ENCODE measurements at places on chromosomes 2 and 18.

DNA sequence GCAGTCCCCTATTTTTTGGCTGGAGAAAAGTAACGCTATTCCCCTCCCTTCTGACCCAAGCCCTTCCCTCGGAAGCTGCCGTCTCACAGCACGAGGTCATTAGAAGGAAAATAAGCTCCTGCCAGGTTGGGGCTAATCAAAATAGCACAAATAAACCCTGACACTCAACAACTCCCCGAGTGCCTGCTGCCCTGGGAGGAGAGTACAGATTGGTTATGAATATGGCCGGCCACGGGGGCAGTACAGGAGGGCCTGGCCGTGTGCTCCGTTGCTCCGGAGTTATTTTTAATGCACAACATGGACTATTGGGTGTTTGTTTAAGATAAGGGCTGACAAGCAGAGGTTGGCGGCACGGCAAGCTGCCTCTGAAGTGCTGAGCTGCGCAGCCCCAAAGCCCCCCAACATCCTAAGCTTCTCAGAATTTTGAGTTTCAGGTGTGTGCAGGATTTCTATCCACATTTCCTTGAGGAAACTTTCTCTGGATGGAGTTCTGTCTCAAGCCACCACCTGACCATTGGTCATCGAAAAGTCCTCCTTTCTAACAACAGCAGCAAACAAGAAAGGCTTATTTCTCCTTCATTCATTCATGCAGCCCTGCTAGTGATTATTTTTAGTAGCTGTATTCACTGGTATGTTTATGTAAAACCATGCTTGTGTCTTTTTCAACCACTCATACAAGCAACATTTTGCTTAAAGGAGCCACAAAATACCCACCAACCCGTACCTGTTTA lies 58.7 kb downstream of the PAX3 start:
- no peak for DNase-seq

DNA sequence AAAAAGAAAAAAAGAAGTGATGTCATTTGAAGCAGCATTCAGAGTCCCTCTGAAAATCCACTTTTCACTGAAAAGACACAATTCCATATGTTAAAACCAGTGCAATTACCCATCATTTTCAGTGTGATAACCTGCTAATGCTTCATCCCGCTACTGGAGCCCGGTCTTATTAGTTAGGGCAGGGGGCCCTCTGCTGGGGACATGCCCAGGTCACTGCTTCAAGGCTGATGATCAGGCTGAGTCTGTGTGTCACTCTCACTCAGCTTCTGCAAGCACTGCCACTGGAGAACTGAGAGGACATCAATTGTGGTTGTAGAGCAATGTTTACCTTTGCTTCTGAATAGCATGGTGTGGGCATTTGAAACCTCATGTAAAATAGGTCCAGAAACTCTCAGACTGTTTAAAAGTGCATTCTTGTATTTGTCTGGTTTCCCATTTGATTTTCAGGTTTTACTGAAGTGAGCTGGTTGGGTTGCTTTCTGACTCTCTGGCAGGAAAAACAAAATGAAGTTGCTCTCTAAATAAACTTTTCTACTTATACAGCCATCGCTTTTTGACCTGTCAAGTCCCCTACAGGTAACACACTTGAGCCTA lies 49.2 kb upstream of the NXPH2 start:
- peak; percentile 28 for DNase-seq

DNA sequence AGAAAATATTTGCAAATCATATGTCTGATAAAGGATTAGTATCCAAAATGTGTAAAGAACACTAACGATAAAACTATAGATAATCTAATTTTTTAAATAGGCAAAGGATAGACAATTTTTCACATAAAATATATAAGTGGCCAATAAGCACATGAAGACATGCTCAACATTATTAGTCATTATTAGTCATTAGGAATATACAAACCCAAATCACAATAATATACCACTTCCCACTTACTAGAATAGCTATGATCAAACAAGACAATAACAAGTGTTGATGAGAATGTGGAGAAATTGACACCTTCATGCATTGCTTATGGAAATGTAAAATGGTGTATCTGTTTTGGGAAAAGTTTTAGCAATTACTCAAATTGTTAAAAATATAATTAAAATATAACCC lies 12.6 kb upstream of the MAP2 start:
- DNase-seq, result no peak

DNA sequence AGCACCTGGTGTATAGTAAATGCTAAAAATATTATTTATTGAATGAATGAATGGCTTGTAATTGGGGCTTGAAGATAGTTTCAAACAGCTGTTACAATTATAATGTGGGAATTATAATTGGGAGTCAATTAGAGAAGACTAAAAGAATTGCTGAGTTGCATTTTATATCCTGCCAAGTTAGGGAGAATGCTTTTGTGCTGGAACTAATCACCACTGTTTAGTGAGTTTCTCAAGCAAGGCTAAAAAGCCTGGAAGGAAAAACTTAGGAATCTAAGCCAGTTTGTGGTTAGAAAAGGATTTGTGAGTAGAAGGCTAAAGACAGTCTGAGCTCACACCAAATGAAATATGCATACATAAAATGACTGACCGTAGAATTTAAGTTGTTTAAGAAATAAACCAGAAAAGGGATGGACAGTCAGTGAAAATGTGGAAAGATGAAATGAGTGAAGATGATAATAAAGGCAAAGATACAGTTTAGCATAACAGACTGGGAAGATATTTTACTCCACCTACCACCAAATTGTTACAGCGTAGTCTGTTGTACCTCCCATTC lies 647.7 kb upstream of the FSHR start:
- DNase-seq, result no peak

GRCh38 chr2:68992933-68993332 lies 18.5 kb downstream of the GKN1 start:
- DNase-seq, result no peak

DNA sequence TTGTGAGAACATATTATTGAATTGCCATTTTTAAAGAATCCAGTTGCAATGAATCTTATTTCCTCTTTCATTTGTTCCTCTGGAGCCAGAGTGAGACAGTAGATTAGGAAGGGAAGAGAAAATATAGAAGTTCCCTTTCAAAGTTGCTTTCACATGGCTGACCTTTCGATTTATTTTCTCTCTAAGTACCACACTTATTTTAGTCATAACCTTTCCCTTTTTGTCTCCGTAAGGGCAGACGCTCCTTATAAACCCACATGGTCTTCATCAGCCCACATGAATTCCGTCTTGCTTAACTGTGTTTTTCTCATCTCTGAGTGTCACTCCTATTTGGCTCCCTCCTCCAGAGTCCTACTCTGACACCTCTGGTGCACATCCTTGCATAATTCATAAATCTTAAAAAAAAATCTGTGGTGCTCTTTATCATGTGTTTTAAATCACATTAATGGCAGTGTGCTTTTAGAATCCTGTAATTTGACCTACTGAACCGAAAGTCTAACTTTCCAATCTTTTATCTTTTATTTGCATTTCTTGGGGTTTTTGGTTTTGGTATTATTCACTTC lies 38.5 kb upstream of the ZNF396 start:
- no peak for DNase-seq

DNA sequence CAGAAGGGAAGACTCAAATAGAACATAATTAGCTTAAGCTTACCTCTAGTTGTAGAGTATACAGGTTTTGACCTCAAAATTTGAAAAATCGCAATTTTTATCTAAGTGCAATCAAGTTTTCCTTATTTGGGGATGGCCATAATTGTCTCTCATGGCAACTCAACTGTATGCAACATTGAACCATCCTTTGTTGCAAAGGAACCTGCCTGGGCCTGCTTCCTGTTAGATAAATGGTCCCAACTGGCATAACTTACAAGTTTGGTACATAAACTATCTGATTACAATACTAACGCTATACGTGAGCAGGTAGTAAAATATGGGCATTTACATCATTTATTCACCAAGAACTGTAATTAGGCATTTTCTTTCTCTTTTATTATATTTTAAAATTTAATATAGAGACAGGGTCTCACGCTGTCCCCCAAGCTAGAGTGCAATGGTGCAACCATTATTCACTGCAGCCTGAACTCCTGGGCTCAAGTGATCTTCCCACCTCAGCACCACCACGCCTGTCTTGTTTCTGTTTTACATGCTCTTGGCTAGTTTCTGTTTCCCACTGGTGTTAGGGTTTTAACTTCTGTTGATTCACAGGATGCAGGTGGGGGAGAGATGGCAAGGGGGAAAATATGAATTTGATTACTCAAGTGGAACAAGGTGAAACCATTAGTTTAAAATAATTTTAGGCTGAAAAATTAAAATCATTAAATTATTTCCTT lies 55.3 kb upstream of the B3GNT2 start:
- no peak for DNase-seq

DNA sequence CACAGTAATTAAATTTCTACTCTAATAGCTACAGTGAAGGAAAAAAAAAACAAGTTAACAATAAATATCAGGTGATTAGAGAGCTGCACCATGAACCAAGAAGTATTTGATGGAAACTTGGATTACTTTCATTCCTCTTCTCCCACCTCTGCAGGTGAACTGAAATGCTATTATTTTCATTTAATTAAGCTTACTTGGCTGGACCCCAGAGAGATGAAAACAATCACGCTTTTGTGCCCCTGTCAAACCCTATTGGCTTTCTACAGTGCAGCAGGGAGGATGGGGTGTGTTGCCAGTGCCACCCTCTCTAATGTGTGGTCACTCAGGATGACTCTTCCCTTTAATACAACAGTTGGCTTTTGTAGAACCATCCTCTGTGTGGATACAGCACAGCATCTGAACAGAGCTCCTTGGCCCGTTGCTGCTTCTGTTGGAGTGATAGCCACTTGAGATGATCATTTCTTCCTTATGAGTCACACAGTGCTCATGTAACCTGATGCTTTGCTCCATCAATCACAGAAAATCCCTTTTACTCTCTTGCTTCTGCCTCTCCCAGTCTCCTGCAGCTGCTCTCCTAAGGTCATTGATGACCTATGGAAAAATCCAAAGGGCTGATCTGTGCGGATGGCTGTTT lies 5.5 kb upstream of the ARL4C start:
- peak; percentile 62 for DNase-seq

DNA sequence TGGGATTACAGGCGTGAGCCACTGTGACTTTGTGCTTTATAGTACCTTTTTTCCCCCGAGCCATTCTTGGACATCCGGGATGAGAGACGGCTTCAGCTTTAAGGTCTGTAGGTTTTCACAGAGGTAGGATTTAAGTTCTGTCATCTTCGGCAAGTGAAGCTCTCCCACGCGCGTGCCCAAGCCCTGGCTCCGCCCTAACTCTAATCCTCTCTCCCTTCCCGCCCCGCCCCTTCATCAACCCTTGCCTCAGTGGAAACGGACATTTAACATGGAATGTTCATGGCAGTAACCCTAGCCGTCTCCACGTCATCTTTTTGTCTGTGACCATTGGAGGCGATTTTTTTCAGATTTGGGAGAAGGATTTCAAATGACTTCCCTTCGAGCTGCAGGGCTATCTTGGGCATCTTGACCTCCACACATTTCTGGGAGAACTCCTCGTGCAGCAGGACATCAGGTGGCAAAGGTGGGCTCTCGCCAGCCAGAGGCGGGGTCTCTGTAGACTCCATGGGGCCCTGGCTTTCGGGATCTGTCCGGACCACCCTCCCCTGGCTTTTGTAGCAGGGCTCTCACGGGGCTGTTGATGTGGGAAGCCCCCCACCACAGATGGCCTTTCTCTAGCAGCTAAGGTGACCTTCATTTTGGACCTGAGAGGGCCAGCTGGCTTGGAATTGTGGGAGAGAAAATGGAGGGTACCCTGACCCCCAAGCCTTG lies 6.8 kb downstream of the COLEC11 start:
- DNase-seq, result no peak

DNA sequence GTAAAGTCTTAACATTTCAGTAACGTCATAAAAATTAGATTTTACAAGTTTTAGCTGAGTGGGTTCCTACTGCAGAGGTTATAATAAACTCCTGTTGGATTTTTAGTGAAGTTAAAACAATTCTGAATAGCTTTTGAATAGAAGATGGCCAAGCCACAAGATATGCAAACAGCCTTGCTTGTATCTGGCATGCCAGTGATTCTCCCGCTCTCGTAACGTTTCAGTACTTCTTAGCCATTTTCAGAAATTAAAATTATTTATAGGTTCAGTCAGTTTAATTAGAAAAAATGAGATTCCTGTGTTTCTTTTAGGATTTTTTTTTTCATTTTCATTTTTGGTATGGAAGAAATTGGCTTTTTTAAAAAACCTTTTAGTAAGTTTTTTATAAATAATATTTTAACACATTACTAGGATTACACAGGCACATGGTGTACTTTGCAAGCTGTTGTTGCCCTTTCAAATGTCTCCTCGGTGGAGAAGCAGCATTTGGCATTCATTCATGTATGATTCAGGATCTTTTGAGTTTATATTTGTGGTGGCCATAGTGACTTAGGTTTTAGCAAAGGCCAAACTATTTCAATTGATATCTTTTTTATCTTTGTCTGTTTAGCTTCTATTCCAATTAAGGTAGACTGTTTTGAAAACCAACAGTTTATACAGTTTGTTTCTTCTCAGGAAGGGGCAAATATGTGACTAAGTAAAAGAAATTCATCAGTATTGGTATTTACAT lies 30.6 kb upstream of the RND3 start:
- no peak for DNase-seq

GRCh38 chr18:80095414-80095813 lies 13.6 kb upstream of the ADNP2 start:
- no peak for DNase-seq

DNA sequence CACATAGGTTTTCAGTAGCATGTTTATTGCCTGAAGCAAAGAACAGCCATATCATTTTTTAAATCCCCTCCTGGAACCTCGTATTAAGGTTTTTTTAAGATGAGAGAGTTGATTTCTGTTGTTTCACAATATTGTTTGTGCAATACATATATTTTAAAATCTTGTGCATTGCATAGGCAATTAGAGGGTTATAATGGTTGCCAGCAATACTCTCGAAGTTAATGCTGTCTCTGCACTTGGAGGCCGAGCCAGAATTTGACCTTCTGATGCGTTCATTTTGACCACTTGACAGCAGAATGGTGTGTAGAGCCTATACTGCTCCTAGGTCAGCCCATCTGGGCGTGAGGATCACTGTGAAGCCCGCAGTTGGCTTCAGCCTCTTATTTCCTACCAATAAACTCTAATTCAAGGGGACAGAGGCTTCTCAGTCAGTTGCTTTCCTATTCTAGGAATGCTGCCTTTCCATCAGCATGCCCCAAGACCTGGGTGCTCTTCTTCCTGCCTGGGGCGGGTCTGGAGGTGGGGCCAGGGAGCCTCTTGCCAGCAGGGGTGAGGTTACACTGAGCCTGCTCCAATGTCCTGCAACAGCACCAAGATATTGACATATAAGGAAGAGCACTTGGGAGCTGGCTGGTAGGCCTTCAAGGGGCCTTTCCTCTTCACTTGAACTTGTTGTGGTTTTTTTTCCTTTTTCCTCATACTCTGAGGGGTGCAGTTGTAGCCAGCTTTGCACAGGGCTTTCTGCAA lies 91.4 kb upstream of the BCL2L11 start:
- peak; percentile 30 for DNase-seq

GRCh38 chr2:47161475-47161874 lies 6.4 kb upstream of the STPG4 start:
- DNase-seq, result no peak

- DNase-seq, result no peak
Measured at GRCh38 chr2:39710807-39711206, 45.1 kb downstream of the TMEM178A start.

- DNase-seq, result no peak
Measured at GRCh38 chr18:44502790-44503189, 177.9 kb upstream of the SETBP1 start.
